Psoas muscle (tissue), 8 donors: ENCODE measurements at places on chromosomes 1 and 21. TPM values are rescaled to one million over a fixed set of nuclear protein-coding genes. Genes with fewer than 3 reads are reported as not detected.

The PIGV gene
- total RNA-seq, result 6.0 TPM

The TMEM125 gene
- not detected for total RNA-seq

The ZSWIM5 gene
- total RNA-seq, result 0.90 TPM

The TMIGD3 gene
- total RNA-seq, result 1.1 TPM

The DMRTA2 gene
- total RNA-seq, result not detected

The CLEC20A gene
- total RNA-seq, result not detected

The KRTAP8-1 gene
- not detected for total RNA-seq

DNA sequence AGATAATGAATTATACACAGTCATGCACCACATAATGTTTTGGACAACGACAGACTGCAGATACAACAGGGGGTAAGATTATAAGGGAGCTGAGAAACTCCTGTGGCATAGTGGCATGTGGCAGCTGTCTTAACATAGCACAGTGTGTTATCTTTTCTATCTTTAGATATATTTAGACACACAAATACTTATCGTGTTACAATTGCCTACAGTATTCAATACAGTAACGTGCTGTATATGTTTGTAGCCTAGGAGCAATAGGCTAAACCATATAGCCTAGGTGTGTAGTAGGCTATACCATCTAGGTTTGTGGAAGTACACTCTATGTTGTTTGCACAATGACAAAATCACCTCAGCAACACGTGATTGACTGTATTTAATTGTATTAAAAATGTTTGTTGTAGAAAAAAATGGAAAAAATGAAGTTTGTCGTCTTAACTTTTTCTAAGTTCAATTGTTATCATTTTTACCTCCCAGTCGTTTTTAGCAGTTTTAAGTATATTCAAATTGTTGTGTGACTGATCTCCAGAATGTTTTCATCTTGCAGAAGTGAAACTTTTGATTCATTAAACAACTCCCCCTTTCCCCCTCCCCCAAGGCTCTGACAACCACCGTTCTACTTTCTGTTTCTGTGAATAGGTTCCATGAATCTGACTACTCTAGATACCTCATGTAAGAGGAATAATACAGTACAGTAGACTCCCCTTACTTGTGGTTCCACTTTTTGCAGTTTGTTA is 351.0 kb upstream of the B3GALT2 start:
- H3K27me3 ChIP-seq, result no peaks in the 10 kb centered on the region
- H3K4me1 ChIP-seq, result no peaks in the 10 kb centered on the region
- DNase-seq, result no peak
- no peaks in the 10 kb centered on the region for H3K36me3 ChIP-seq

DNA sequence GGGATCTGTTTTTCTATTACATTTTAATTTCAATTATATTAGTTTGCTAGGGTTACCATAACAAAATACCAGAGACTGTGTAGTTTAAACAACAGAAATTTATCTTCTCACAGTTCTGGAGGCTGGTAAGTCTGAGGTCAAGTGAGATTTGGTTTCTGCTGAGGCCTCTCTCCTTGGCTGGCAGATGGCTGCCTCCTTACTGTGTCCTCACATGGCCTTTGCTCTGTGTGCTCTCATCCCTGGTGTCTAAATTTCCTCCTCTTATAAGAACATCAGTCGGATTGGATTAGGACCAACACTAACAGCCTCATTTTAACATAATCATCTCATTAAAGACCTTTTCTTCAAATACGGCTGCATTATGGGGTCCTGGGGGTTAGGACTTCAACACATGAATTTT is 195.2 kb upstream of the CHODL start:
- no peaks in the 10 kb centered on the region for H3K36me3 ChIP-seq
- no peak overlapping the region for H3K27ac ChIP-seq
- no peaks in the 10 kb centered on the region for H3K27me3 ChIP-seq
- no peak for DNase-seq
- H3K4me1 ChIP-seq, result no peaks in the 10 kb centered on the region

DNA sequence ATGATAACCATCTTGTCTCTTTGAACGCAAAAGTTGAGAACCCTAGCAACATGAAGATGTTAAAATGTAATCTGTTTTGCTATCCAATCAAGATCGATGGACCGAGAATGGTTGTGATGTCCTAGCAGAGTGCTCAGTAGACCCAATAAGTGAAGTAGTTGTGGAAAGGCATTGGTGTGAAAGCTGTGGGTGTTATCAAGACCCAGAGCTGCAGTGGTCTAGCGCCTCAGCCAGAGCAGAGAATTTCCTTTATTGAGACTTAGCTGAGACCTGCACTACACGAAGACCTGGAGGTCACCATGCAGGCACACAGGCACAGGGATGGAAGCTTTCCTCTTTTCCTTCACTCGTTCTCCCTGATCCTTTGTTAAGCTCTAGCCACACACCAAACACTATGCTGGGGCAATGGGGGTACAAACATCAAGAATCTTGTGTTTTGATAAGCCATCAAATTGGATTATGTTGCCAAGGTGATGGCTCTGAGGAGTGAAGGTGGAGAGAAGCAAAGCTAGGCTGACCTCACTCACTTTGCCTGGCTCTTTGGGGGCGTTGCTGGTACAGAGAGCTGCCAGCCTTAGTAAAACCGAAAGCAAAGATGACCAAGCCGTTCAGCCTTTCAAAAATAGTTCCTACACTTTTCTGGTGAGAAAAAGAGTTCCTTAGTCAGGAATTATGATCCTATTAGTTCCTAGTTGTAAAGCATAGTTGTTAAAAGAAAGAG is 24.1 kb downstream of the METTL13 start:
- DNase-seq, result no peak
- H3K4me3 ChIP-seq, result no peak overlapping the region
- H3K27ac ChIP-seq, result no peak overlapping the region
- H3K36me3 ChIP-seq, result no peaks in the 10 kb centered on the region

DNA sequence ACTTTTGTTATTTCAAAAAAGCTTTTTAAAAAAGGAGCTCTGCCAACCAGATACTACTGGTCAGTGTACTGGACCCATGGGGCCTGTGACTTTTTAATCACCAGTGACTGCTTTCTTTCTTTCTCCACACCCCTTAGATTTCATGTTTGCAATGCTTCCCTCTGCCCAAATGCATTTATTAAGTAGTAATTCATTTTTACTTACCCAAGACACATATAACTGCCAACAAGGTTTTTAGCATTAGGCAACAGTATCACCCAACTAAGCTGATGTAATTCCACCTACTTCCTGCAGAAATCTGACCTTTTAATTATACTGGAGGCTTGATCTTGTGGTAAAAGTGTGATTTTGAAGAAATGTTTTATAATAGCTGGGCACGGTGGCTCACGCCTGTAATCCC is 12.5 kb downstream of the MECR start:
- H3K4me3 ChIP-seq, result no peak overlapping the region
- H3K27ac ChIP-seq, result no peak overlapping the region
- H3K4me1 ChIP-seq, result no peaks in the 10 kb centered on the region
- peaks cover 16% of the 10 kb centered on the region for H3K36me3 ChIP-seq
- no peaks in the 10 kb centered on the region for H3K27me3 ChIP-seq
- DNase-seq, result no peak

DNA sequence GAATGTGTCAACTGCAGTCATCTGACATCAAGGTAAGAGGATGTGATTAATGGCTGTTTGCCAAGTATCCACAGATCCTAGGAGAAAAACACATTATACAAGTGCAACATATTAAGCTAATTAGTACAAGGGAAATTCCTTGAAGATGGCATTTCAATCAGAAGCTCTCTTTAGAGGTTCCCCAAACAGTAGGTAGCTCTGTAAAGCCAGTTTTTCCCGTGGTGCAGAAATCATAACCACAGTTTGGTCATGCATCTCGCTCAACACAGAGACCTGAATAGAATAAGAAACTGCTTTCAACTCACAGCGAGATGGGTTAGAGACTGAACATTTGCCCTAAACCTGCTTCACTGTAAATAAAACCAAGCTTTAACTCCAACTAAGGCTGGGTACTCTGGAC is 230.5 kb upstream of the CAMK1G start:
- no peak for DNase-seq
- H3K4me3 ChIP-seq, result no peak overlapping the region
- no peak overlapping the region for H3K27ac ChIP-seq
- no peaks in the 10 kb centered on the region for H3K27me3 ChIP-seq

DNA sequence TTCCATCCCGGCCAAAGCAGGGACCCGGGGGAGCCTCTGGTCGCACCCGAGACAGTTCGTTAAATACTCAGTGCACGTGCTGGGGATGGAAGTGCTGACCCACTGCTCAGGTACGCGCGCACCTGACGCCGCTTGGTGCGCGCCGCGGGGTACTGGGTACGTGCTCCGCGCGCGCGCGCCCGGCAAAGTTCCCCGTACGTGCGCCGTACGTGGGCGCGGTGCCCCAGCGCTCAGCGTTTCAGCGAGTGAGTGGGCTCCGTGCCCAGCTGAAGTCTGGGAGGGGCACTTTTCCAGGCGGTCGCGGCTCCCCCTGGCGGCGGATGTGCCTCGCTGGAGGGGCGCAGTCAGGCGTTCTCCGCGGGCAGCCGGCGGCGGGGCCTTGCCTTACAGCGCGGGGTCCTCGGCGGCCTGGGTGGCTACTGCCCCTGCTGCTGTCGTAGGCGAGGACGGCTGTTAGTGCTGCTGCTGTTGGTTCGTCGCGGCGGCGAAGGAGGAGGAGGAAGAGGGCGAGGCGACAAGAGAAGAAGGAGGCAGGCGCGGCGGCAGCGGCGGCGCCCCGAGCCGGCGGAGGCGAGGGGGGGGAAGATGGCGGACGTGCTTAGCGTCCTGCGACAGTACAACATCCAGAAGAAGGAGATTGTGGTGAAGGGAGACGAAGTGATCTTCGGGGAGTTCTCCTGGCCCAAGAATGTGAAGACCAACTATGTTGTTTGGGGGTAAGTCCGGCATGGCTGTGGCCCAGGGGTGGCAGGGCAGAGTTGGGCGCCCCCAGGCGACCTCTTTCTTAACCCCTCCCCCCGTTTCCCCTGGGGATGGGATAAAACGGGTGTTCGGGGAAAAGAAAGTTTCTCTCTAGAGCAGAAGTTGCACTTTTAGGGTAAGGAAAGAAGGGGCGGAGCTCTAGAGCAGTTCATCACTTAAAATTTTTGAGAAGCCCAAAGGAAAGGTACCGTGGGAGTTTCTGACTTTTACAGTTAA is at the start of gene CDC73:
TSS of gene CDC73 (plus strand) at position 416 of the 978 bp plus-strand sequence. CDS start at position 586, 170 bp downstream.
- H3K4me1 ChIP-seq, result peaks cover 21% of the 10 kb centered on the region
- no peaks in the 10 kb centered on the region for H3K27me3 ChIP-seq
- H3K27ac ChIP-seq, result peak within 1 kb of the TSS; percentile 98
- H3K4me3 ChIP-seq, result peak within 1 kb of the TSS; percentile 92
- peak; percentile 99 for DNase-seq

DNA sequence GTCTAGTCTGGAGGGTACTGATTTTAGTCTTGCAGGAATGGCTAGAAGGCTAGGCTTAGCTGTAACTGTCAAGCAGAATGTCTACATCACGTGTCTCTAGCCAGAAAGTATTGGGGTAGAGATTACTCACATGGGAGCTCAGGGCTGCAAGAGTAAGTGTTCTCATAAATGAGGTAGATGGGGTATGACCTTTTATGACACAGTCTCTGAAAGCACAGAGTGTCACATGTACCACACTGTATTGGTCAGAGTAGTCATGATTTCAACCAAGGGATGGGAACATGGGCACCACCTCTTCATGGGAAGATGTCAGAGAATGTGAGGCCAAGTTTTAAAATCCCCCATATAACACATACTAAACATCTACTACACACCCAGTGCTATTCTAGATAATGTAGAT is 2.9 kb downstream of the FYB2 start:
- no peak overlapping the region for H3K4me3 ChIP-seq
- DNase-seq, result no peak
- H3K27ac ChIP-seq, result no peak overlapping the region
- H3K27me3 ChIP-seq, result no peaks in the 10 kb centered on the region
- H3K36me3 ChIP-seq, result no peaks in the 10 kb centered on the region

- H3K27ac ChIP-seq, result peak overlapping the region; percentile 14
- no peak overlapping the region for H3K4me3 ChIP-seq
- no peaks in the 10 kb centered on the region for H3K36me3 ChIP-seq
- DNase-seq, result peak; percentile 63
- H3K27me3 ChIP-seq, result no peaks in the 10 kb centered on the region
These were observed 107.0 kb downstream of the RHOU start for GRCh38 chr1:228842094-228842775.

- H3K4me1 ChIP-seq, result no peaks in the 10 kb centered on the region
- no peaks in the 10 kb centered on the region for H3K27me3 ChIP-seq
- no peaks in the 10 kb centered on the region for H3K36me3 ChIP-seq
- no peak overlapping the region for H3K4me3 ChIP-seq
- no peak overlapping the region for H3K27ac ChIP-seq
These were observed 4.2 kb downstream of the ADORA3 start for GRCh38 chr1:111499026-111499785.

GRCh38 chr1:177741476-177741875 is 228.4 kb downstream of the SEC16B start:
- no peak for DNase-seq
- no peak overlapping the region for H3K4me3 ChIP-seq
- no peak overlapping the region for H3K27ac ChIP-seq
- no peaks in the 10 kb centered on the region for H3K4me1 ChIP-seq
- H3K27me3 ChIP-seq, result no peaks in the 10 kb centered on the region
- no peaks in the 10 kb centered on the region for H3K36me3 ChIP-seq

GRCh38 chr1:87594736-87595383 is 266.2 kb downstream of the LMO4 start:
- H3K27ac ChIP-seq, result no peak overlapping the region
- DNase-seq, result no peak
- no peak overlapping the region for H3K4me3 ChIP-seq
- H3K4me1 ChIP-seq, result no peaks in the 10 kb centered on the region

- no peak overlapping the region for H3K27ac ChIP-seq
- peaks cover 12% of the 10 kb centered on the region for H3K36me3 ChIP-seq
These were observed 33.1 kb upstream of the EXOSC10 start for GRCh38 chr1:11132563-11133293.

DNA sequence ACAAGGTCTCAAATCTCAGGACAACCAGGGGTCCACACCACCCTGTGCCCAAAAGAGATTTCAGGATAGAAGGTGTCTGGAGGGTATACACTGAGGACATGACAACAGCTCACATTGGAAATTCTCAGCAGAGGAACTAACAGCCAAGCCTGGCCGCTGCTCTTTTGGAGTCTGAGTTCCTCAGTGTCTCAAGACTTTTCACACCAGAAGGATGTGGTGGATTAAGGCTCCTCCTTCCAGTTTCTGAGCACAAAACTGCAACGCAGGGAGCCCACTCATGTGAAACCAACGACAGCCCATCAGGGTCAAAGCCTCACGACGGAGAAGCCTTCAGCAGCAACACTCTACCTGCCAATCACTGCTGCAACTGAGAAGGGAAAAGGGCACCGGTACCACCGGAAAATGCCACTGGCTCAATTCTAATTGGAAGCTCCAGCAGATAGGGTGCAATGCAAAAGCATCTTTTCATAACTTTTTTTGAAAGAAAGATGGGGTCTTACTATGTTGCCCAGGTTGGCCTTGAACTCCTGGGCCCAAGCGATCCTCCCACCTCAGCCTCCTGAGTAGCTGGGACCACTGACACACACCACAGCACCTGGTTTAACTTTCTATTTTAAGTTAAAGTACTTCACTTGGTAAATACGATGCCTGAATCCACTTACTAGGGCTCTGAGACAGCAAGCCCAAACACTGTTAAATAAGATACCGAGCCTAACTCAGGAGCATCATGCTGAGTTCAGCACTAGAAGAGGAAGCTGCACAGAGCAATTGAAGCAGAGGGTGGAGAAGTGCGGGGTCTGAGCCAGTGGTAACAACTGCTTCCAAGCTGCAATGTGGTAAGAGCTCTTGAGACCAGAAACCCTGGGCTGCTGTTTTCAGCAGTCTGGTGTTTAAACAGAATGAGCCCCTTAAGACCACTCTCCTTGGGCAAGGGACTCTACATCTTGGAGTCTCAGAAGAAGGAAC is 7.8 kb downstream of the CAPZB start:
- H3K27me3 ChIP-seq, result no peaks in the 10 kb centered on the region
- H3K27ac ChIP-seq, result peak overlapping the region; percentile 53
- no peak for DNase-seq
- peaks cover 75% of the 10 kb centered on the region for H3K4me1 ChIP-seq
- no peak overlapping the region for H3K4me3 ChIP-seq
- no peaks in the 10 kb centered on the region for H3K36me3 ChIP-seq
